Right ventricle myocardium inferior (tissue), 1 donor: ENCODE measurements at places on chromosomes 2 and 18.

DNA sequence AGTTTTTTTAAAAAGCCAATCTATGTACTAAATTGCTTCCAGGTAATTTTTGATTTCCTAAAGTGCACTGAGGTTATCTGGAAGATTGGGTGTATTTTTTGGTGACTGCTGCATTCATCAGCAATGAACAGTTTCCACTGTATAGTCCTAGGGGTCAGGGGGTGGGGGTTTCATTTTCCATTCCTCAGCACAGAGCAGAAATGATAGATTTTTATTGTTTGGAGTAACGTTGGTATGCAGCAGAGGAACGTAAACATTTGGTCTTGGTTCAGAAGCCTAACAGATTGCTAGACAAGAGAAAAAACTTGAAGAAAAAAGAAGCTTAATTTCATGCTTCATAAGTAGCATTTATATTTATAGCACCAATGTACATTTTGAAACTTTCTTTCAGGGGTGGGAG, 54.9 kb downstream of the ZCCHC2 start:
- DNase-seq = no peak

GRCh38 chr2:219748671-219749570, 121.5 kb downstream of the SLC4A3 start:
- DNase-seq = no peak

GRCh38 chr2:73385123-73385503, 523 bp upstream of the ALMS1 start:
- DNase-seq = no peak

DNA sequence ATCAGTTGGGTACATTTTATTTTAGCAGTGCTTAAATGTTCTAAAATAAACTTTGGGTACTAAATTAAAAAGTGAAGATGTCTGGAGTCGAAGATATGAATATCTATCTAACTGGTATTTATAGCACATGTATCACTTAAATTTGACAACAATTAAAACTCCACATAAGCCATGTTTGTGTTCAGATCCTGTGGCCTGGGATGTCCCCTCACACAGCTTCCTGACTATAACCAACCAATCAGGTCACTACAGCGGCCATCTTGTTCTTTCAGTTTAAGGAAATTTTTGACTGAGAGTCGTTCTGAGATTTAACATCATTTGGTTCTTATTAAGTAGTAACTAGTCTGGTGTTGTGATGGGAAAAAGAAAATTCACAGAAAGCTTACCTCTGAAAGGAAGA, 170.7 kb upstream of the NRP2 start:
- DNase-seq = no peak

DNA sequence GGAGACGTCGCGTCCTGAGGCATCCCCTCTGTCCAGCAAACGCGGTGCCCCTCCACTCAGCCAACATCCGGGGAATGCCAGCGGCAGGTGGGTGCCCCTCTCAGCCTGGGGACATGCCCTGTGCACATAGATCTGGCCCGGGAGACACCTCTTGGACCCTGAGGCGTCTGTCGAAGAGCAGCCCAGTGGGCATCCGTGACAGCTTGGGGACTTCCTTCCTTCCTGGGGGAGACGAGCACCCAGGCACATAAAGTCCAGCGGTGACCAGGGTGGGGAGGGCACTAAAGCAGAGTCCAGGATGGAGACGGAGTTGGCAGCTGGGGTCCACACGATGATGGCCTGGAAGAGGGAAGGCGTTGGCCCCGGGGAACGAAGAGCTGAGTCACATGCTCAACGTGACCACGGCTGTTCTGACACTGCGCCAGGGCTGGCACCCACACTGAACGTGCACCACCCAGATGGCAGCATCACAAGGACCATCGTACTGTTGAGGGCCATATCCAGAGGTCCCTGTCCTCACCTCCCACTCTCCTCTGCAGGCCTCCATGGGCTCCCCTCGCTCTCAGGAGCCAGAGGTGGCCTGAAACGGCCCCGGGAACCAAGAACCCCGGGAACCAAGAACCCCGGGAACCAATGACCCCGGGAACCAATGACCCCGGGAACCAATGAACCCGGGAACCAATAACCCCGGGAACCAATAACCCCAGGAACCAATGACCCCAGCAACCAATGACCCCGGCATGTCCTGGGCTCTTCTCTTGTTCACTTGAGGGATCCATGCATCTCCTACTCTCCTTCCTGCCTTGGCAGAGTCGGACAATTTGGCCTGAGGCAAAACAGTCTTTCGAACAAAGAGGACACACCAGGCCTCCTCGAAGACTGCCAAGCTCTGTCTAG, 22.6 kb downstream of the HDAC4 start:
- peak; percentile 4 for DNase-seq

GRCh38 chr2:217705461-217705860, 297.3 kb downstream of the TNS1 start:
- no peak for DNase-seq

DNA sequence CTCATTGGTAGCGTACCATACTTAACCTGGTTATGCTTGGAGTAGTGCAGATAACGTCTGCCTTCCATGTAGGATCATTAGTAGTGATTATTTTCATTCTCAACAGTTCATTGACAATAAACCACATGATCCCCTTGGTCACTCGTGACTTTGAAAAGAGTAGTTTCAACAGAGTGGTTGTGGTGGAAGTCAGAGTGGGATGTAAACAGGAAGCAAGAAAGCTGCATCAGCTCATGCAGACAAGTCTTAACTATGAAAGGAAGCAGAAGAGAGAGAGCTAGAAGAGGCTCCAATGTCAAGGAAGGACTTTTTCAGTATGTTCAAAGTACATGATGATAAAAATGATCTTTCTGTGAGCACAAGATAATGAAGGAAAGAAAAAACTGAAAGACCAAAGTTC, 287.4 kb downstream of the MBD2 start:
- no peak for DNase-seq
